CD8-positive, alpha-beta T cell (primary cell): ENCODE measurements at places on chromosomes 7 and 10. TPM values are rescaled to one million over a fixed set of nuclear protein-coding genes. Genes with fewer than 3 reads are reported as not detected.

GRCh38 chr7:14999331-14999730 lies 96.8 kb upstream of the DGKB start:
- no peak for DNase-seq

Gene VWDE
- total RNA-seq, result 0.43 TPM

Gene ENTPD1
- total RNA-seq, result 0.84 TPM

DNA sequence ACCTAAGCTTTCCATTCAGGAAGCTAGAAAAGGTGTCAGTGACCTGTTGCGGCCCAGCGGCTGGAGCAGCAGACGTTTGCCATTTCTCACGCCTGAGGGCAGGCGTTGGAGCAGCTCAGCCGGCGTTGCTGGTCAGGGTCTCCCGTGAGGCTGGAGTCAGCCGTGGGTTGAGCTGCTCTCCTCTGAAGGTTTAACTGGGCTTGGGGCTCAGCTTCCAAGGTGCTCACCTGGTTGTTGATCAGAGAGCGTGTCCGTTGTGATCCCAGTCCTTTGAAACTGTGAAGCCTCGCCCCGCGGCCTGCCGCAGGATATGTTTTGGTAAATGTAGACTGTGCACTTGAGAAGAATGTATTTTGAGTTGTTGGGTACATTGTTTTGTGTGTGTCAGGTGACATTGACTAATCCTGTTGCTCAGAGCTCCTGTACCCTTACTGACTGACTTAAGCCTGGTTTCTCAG lies 20.6 kb upstream of the PWWP2B start:
- no peak for DNase-seq

Gene DLX5
- total RNA-seq, result not detected
